Suppressor macrophage (primary cell): ENCODE measurements at places on chromosomes 5 and 9.
A peak's percentile ranks its signal among the peaks of the same experiment; 100 is the strongest.

GRCh38 chr9:23005156-23005555, 558.5 kb downstream of the DMRTA1 start:
- DNase-seq: no peak

DNA sequence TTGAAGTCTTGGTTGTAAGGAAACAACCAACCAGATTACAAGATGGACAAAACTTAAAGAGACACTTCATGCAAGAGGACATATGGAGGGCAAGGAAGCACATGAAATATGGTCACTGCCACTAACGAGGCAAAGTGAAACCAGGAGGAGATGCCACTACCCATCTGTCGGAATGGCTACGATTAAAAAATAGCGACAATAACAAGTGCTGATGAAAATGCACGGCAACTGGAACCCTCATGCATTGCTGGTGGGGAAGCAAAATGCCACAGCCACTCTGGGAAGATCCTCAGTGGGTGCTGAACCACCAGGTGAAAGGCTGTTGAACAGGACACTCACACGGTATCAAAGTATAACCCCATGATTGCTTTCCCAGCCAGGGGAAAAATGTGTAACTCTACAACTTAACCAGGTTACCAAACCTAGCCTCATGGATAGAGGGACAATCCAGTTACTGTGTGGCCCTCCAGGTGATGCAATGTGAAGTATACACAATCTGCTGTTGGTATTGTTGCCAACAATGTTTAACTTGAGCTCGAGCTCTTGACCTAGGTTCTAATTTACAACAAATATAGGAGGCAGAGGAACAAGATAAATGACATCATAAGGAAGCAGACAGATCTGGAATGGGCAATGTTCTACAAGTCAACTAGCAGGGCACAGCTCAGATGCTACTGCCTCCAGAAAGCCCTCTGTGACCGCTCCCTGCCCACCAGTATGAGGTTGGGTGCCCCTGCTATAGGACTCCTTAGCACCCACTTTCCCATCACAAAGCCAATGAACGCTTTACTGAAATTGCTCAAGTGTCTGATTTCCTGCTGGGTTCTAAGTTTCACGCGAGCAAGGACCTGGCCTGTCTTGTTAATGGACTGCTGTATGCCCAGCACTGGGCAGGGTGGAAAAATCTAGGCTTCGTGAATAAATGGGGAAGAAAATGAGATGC, 25.8 kb downstream of the SH3PXD2B start:
- DNase-seq: no peak

DNA sequence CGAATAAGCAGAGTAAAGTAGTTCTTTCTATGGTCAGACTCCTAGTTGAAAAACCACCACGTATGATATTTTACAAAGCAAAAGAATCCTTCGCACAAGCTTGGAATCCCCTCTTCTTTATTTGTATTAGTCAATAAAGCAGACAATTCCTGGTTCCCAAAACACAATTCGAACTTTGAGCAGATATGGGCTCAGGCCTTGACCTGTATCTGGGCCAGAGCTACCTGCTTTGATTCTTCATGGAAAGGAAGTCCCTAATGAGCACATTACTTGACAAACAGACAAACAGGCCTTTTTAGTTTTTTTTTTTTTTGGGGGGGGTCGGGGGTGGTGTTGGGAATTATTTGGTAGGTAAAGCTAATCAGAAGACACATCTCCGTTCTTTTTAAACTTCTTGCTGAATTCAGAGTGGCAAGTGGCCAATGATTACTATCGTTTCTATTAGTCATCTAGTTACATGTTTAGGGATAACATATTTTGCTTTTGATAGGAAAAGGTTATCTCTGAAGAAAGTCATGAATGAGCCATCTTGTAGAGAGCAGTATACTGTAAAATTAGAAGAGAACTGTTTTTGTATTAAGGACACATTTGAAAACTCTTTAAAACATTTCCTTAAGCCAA, 116.6 kb upstream of the HMHB1 start:
- DNase-seq: no peak

GRCh38 chr5:156354571-156354970, 27.6 kb downstream of the SGCD start:
- DNase-seq: no peak

- DNase-seq: no peak
Observed at GRCh38 chr5:59592101-59592500, 301.4 kb downstream of the PDE4D start.

DNA sequence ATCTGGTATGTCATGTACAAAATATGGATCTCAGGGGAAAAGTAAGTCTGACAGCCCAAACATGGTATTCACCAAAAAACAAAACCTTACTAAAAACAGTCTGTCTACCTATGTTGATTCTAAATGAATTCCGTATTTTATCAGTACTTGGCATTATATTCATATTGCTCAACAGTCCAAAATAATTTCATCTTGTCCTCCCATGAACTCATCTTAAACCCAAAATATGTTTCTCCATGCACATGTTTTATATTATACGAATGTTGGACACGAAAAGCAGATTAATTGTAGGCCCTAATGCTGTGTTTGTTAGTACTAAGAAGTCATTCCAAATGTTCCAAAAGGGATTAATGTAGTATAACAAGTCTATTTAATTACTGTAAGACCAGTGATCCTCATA, 20.1 kb downstream of the NFIB start:
- DNase-seq: no peak

DNA sequence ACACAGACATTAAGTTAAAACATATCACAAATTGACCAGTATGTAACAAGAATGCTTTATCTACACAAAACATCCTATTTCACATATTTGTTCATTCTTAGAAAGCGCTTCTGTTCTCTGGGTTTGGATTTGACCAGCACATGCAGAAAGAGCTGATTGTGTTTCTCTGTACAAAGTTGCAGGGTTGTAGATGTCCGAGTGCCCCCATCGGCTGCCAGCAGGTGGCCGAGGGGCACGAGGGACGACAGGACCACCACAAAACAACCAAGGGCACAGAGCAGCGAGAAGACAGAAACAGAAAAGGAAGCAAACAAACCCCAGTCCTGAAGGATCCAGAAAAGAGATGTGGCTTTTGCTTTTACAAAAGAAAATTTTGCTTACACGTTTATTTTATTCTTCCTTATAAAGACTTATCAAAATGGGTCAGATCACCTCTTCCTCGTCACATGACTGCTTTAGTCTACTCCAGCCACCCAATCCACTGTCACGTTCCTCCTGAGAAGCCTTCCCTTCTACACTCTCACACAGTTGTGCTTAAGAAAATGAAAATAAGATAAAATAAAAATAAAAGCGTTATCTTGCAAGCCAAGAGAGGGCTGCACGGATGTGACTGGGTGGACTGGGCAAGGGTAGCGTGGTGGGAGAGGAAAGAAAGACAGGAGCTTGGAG, 9.5 kb downstream of the OTP start:
- no peak for DNase-seq

DNA sequence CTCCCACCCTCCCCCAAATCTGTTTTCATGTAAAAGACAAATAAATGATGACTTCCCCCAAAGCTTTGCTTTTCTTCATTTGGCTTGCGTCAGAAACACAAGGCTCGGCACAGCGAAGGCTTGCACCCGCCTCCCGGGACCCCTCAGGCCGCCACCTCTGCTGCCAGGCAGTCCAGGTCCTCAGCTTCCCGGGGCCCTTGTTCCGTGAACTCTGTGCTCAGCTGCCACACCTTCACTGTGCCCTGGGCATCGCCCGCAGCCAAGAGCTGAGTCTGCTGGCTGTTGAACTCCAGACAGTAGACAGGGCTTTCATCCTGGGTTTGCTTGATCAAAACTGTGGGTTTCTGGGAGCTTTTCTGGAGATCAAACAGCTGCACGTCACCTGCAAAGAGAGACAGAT, 23.0 kb downstream of the DYNC2I2 start:
- no peak for DNase-seq

DNA sequence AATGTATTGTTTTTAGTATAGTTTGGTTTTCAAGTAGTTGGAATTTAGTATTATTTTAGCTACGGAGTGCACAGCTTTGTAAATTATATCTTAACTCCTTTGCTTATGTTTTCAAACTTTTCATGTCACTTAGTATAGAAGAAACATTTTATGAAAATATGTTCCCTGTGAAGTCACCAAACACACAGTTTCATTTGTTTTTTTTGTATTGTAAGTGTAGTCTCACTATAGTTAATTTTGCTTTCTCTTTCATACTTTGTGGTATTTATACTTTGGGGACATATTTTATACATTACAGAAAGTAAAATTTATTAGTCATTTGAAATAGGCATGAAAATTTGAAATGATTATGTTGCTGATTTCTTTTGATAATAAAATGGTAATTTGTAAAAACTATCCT, 5.0 kb downstream of the CHSY3 start:
- DNase-seq: no peak

DNA sequence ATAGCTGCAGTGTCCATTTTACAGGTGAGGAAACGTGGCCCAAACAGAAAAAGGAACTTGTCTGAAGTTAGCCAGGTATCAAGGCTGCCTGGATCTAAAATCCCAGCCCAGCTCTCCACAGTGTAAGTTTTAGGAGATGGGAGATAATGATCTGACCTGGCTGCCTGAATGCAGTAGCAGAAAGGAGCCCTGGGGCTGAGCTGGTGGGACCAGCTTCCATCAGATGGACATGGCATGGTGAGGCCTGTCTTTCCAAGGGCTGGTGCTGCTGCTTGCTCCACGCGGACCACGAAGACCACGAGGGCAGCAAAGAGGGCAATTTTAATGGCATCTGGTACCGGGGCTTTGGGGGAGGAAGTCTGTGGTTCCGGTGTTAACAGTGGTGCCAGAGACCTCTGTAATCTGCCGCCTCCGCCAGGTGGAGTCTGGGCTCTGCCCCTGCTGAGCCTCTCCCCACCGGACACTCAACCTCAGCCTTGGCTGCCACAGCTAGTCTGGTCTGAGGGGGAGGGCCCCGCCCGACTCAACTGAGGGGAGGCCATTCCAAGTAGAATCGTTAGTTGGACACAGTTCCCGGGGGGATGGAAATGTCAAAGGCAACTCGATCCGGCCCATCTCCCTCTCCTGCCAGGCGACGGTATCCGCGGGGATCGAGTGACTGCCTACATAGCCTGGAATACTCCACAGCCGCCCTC, 650 bp downstream of the MYORG start:
- DNase-seq: no peak

- DNase-seq: peak; percentile 67
Observed at GRCh38 chr5:72394688-72395087, 74.5 kb downstream of the PTCD2 start.

DNA sequence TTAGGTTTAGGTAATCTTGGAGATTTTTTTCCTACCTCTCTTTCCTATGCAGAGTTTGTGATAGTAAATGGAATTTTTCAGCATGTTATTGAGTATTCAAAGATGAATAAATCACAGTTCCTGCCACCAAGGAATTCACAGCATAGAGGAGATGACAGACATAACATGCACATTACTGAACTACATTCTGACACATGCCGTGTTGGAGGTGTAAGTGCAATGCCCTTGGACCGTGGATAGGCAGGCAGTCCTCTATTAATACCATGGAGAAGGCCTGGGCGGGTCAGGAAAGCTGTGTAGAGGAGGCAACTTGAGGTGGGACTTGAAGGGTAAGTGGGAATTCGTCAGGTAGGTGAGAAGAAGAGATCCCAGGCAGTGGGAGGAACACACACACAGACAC, 43.9 kb downstream of the MCCC2 start:
- no peak for DNase-seq
